HEK293T (cell line): ENCODE measurements at places on chromosomes 1 and 21.

GRCh38 chr1:209354840-209355165 is 228.7 kb upstream of the CAMK1G start:
- DNase-seq: no peak

GRCh38 chr1:5660141-5660935 is 331.9 kb downstream of the NPHP4 start:
- DNase-seq: no peak

DNA sequence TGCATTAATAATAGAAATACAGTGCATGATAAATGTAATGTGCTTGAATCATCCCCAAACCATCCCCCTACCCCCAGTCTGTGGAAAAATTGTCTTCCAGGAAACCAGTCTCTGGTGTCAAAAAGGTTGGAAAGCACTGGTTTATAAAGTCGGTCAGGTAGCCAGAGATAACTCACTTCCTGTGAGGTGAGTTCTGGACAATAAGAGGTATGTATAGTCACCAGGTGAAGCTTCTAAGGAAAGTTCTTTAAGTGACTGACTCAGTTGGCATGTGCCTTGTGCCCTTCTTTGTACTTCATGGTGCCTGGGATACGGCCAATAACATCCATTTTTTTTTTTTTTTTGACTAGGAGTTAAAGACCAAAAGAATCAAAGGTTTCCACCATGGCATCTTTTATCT is 103.7 kb downstream of the GPATCH2 start:
- no peak for DNase-seq

GRCh38 chr1:201726700-201727099 is 102.3 kb upstream of the IPO9 start:
- no peak for DNase-seq

DNA sequence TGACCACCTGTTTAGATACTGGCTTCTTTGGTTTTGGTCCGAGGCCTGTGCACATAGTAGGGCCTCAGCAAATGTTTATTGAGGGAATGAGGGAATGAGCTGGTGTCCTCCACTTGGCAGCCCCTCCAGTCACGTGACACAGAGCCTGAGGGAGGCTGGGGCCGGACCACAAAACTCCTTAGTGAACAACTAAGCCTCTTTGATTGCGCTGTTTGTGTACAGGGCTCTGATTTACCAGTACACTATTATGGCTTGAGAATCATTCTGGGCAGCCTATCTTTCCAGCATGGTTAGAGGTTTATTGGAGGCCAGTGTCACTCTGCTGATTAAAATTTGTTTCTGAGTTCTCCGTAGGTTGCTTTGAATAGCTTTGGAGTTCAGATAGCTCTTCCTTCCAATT is 10.2 kb upstream of the LRRN2 start:
- DNase-seq: no peak

DNA sequence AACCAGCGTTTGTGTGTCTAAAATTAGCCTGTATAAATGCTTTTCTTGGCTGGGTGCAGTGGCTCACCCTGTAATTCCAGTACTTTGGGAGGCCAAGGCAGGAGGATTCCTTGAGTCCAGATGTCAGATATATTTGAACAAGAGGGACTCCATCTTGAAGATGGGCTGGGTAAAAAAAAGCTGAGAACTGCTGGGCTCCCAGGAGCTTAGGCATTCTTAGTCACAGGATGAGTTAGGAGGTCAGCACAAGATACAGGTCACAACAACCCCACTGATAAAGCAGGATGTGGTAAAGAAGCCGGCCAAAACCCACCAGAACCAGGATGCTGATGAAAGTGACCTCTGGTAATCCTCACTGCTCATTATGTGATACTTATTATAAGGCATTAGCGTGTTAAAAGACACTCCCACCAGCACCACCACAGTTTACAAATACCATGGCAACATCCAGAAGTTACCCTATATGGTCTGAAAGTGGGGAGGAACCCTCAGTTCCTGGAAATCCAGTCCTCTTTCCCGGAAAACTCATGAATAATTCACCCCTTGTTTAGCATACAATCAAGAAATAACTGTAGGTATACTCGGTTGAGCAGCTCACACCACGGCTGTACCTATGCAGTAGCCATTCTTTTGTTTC is 36.2 kb upstream of the ZNF496 start:
- DNase-seq: no peak

DNA sequence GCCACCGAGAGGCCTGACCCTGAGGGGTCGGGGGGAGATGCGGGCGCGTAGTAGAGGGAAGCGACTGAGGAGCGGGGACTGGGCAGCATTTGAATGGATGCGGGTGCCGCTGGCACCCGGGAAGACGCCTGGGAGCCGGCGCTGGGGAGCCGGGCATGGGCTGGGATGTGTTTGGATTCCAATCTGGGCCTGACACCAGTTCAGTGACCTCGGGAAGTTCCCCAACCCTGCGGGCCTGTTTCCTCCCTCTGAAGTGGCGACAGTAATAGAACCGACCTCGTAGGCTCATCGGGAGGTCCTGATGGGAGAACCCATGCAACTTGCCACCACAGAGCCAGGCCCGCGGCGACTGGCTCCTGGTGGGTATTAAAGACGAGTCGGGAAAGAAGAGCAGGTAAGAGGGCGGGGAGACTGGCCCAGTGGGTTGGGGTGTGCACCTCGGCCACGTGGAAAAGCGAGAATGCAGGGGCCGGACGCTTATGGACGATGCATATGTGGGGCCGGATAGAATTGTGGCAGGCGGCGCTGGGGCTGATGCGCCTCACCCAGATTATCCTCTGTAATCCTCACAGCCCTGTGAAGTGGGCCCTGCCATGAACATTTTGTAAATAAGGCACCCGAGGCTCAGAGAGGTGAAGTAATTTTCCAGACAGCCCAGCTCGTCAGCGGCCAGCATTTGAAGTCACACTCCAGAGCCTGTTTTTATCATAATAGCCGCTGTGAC is 105.8 kb downstream of the SLC16A1 start:
- DNase-seq: no peak

DNA sequence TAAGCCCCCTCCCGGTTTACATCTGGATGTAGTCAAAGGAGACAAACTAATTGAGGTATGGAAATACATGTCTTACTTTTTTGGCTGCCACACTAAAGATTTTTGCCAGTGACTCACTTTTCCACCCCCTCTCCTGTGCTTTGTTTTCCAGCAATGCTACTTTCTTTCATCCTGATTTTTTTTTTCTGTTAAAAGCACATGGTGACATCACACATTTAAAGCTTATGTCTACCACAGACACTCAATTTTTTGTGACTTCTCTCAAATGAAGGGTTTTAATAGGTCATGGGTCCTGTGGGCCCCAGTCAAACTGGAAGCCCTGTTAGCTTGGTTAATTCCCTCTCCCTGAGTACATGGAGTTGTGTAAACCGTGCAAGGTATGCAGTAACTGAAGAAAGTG is 2.2 kb downstream of the PPP1R8 start:
- DNase-seq: no peak

DNA sequence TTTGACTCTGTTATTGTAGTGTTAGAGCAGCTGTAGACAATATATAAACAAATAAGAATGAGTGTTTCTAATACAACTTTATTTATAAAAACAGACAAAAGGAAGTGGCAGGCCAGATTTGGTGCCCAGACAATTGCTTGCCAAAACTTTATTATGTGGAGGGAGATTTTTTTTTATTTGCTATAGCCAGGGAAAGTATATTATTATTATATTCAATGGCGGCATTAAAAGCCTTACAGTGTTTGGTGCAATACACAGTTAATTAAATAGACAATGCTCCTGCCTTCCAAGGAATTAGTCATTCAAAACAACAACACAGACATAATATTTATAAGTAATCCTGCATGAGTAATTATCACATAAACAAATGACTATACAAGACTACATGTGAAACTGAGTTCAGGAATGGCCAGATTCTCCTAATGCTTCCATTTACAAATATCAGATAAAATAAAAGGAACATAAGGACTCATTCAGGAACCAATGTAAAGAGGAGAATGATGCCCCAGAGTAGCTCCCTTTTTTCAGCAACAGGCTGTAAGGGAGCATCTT is 10.6 kb upstream of the RC3H1 start:
- no peak for DNase-seq

DNA sequence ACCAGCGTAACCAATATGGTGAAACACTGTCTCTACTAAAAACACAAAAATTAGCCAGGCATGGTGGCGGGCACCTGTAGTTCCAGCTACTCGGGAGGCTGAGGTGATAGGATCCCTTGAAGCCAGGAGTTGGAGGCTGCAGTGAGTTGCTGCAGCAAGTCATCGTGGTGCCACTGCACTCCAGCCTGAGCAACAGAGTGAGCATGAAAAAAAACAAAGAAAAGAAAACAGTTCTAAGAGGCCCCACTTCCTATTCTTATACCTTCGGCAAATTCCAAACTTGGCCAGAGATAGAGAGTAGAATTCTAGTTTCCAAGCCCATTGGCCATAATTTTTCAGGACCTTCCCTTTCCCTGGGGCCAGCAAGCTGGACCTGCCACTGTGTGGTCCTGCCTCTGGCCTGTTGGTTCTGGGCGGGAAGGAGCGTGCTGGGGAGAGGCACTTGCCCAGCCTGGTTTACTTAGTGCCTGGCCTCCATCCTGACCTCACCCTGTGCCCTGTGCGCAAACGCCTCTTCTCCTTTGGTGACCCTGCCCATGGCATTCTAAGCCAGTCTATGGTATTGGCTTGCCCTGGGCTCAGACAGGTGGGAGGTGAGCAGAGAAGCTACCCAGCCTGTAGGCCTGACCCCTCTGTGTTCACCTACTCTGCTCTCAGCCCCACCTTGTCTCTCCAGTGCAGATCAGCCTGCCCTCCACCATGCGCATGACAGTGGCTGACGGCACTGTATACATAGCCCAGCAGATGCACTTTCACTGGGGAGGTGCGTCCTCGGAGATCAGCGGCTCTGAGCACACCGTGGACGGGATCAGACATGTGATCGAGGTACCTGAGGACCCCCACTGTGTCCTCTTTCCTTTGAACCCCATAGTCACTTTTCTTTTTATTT is 11.0 kb downstream of the CA6 start:
- DNase-seq: no peak

DNA sequence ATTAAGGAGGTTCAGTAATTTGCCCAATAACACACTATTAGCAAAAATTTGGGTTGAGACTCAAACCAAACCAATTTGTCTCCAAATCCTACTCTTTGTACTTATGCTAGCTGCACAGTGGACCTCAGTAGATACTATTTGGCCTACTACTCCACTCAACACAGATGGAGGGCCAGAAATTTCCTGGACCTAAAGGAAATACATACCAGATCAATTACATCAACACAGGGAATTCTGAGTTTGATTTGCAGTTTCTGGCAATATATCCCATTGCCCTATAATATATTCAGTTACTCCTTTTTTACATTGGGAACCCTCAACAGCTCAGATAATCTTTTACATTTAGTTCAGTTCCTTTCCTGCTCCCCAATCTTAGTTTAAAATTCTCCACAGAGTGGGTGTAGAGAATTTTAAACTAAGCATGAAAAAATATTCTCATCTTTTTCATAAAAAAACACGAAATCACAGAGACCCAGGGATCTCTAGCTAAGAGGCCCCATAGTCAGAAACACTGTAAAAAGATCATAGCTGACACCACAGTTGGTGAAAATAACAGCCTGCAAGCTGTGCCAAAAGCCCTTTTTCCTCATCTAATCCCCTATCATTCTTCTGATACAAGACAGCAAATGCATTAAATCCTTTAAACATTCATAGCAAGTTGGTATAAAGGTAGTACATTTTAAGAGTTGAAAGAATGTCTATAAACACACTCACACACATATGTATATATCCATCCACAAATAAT is 317.7 kb upstream of the ESRRG start:
- no peak for DNase-seq

DNA sequence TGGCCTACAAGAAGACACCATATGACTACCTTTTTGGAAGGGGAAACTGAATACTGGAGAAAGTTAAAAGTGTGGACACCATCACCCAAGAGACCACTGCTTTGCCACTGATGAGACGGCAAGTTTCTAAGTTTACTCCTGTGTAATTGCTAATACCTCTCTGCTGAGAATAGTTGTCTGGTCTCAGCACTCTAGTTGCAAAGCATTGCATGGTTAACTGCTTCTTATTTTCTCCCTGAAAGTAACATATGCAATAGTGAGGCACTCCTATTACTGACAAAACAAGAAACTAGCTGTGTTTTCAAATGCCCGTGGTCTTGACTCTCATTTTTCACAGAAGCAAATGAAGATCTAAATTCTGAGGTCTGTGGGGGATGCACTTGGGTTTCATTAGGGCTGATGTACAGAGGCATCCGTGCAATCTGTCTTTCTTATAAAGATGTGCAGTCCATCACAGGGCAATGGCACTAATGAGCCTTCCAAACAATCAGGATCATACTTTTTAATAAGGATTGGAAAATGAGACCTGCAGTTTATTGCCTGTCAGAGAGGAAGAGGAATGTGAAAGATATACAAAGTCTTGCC is 62.9 kb downstream of the IFI44 start:
- DNase-seq: no peak

DNA sequence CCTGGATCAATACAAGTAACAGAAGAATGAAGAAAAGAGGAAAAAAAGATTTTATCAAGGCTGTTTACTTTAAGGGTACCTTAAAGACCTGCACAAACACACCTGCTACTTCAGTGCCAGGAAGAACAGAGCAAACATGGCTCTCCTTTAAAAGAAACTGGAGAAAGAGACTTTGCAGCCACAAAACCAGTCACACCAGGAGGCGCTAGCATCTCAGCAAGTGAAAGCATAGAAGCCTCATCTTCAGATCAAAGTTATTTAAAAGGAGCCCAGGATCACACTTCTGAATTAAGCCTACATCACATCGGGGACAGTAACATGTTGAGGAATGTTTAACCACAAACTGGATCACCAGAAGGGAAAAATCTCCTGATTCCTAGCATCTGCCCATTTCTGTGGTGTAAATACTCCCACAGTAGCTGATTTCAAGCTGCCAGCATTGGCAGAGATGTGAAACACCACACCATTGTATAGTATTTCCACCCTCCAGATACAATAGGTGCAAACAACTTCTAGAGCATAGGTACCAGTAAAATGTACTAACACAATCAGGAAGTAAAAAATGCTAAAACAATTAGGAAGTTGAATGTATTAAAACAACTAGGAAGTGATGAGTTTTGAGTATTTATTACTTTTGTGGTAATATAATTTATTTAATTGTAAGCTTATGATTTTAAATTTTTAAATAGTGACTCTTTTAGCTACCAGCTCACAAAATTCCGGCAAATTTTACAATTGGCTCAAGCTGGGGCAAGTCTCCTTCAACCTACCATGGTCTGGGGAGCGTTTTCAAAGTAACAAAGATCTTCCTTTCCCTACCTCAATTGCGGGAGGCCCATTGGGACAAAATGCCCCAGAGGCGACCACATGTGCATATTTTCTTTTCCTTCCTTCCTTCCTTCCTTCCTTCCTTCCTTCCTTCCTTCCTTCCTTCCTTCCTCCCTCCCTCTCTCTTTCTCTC is 105.3 kb upstream of the CLDN14 start:
- no peak for DNase-seq

DNA sequence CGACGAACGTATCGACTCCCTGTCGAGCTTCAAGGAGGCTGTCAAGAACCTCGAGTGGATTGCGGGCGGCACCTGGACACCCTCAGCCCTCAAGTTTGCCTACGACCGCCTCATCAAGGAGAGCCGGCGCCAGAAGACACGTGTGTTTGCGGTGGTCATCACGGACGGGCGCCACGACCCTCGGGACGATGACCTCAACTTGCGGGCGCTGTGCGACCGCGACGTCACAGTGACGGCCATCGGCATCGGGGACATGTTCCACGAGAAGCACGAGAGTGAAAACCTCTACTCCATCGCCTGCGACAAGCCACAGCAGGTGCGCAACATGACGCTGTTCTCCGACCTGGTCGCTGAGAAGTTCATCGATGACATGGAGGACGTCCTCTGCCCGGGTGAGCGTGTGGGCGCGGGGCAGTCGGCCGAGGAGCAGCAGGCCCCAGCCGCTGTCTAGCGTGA is 28.0 kb downstream of the COL6A2 start:
- DNase-seq: no peak
